Esophagus squamous epithelium (tissue), 5 donors: ENCODE measurements at places on chromosomes 11 and 22.

DNA sequence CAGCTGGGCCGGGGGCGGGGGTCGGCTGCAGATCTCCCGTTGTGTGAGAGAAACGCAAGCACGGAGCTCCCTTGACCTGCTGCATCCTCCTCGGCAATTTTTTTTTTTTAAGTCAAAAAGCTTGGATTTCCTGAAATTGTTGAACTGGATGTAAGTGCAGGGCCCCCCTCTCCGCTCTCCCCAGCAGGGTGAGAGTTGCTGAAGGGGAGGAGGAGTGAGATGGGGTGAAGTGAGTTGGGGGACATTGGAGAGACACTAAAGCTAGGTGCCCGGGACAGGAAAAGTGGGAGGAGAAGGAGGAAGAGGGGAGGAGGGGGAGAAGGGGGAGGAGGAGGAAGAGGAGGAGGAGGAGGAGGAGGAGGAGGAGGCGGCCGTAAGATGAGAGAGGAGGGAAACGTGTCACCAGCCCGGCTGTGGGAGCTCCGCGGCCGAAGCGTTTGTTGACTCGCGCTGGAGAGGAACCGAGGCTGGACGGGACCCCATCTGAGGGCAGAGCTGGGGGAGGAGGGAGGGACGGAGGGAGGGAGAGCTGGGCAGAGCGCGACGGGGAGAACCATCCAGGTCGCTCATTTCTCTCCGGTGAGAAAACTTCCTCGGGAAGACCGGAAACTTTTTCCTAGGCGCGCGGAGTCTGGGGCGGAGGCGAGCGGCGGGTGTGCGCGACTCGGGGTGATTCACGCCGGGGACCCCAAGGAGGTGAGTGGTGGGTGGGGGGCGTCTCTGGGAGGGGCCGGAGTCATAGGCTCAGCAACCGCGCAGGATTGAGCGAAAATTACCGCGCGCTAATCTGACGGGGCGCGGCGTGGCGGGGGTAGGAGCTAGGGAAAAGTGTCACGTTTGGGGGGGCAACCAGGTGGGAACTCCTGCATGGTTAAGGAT is 80.2 kb downstream of the PRR5L start:
- no peak for DNase-seq

GRCh38 chr22:37979782-37980181 is 4.6 kb downstream of the SOX10 start:
- no peak for DNase-seq

GRCh38 chr11:75919525-75919924 is 104.5 kb downstream of the UVRAG start:
- no peak for DNase-seq

GRCh38 chr22:41563051-41563711 is 2.4 kb downstream of the CSDC2 start:
- no peak for DNase-seq

DNA sequence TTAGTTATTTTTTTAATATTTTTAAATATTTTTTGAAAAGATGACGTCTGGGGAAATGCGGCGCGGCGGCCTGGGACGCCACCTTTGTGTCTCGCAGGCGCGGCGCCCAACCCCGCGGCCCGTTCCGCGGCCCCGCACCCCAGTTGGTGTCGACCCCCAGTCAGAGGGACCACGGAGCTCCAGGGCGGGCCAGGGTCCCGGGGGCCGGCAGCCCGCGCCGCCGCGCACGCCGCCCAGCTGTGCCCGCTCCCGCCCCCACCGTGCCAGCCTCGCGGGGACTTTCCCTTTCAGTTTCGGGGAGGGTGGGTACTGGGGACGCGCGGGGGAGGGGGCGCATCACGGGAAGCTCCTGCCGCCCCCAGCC is 1.6 kb downstream of the CCND1 start:
- no peak for DNase-seq

DNA sequence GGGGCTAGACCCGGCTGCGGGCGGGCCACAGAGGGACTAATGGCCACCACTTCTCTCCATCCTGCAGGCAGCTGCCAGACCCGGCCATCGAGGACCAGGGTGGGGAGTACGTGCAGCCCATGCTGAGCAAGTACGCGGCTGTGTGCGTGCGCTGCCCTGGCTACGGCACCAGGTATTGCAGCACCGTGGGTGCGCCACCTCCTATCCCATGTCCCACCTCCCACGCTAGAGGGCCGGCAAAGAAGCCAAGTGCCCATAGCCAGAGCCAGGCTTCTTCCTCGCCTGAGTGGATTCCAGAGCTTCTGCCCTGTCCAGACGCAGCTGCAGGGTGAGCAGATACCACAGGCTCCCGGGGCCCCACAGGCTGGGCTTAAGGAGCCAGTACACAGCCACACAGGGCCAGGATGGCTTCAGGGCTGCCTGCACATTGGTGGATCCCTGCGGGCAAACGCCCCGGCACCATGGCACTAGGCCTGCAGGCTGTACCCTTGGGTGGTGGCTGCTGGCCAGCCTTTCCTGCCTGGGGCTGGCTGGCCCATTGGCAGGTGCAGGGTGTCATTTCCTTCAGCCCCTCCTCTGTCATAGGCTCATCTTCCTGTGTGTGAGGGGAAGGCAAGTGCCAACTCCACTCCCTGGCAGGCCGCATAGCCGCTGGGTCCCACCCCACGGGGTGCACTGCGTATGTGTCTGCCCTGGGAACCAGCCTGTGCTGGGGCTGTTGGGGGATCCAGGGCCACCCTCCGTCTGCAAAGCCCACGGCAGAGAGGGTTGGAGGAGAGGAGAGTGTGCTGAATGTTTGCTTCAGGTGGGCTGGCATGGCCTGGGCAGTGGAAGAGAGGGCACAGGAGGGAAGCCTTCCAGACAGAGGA is 16.5 kb upstream of the DGCR8 start:
- DNase-seq = no peak

DNA sequence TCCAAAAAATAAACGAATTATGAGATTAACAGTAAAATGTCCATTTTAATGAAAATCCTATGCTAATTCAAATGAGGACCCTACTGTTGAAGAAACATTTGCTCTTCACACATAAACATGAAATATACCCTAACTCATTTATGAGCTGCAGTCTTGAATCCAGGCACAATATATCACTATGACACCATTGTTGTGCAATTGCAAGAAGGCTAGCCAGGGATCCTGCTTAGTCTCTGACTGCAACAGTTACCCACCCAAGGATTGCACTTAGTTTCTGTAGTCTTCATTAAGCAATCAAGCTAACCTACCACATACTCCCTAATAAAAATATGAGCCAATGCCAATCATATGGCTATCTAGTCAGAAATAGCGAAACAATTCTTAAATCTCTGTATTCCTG is 981.0 kb upstream of the FAT3 start:
- DNase-seq = no peak
